NCI-H526 treated with DMSO at 0.1 percent for 48 hours (cell line): ENCODE measurements at places on chromosomes 16 and 17.

DNA sequence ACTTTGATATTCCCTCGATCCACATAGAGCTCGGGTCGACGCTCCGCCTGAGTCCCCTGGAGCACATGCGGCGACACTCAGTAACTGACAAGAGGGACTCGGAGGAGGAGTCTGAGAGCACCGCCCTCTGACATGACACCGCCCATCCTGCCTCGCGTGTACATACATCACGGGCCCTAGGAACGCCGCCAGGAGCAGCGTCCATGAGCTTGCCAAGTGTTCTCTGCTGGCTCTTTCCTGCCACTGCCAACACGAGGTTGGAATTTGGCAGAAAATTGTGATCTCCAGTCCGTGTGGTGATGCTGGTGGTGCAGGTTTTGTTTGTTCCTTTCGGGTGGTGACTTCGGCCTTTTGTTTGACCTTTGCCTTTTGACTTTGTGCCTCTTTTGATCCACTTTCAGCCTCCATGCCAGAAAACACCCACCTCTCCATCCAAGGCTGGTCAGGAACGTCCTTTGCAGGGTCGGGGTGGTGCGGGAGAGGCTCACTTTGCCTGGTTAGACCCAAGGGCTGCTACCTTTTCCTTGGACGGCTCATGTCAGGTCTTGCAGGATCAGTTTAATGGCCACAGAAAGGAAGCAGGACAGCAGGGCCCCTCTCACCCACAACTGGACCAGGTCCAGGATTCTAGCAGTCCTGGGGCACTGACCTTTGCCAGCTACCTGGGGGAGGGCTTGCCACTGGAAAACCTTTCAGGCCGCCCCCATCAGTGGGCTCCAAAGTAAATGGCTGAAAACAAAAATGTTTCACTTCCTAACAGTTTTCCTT is 27.6 kb downstream of the ELAC2 start:
- no peak for DNase-seq

DNA sequence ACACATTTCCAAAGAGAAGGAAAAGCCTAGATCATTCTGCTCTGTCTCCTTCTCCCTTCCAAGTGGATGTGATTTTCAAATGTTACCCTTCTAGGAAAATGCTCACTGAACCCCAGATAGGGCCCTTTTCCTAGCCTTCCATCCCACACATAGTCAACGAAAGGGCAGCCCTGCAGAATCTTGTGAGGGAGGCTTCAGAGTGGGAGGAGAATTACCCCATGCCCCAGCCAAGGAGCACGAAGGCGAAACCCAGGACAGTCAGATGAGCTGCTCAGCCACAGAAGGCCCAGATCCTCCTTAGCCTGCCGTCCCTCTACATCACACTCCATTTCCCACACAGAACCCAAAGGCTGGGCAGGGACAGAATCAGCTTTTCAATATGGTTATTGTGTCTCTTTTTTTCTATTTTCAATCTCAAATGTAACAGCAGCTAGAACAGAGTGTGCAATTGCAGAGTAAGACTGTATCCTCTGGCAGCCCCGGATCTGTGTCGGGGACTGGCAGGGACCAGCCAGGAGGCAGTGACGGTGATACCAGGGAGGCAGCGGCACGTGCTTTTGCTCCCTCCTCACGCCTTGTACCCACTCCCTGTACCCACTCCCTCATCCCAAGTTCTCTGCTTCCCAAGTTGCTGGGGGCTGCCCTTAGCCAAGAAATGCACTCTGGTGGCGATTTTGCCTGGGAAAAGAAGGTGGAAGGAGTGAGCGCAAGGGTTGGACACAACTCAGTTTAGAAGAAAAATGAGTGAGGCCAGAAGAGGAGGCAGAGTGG is 3.7 kb upstream of the SDK2 start:
- DNase-seq = no peak

- no peak for DNase-seq
These were observed 10.7 kb downstream of the GFOD2 start for GRCh38 chr16:67708368-67708771.

GRCh38 chr17:74579900-74580299 is 12.2 kb downstream of the CD300LD start:
- no peak for DNase-seq

DNA sequence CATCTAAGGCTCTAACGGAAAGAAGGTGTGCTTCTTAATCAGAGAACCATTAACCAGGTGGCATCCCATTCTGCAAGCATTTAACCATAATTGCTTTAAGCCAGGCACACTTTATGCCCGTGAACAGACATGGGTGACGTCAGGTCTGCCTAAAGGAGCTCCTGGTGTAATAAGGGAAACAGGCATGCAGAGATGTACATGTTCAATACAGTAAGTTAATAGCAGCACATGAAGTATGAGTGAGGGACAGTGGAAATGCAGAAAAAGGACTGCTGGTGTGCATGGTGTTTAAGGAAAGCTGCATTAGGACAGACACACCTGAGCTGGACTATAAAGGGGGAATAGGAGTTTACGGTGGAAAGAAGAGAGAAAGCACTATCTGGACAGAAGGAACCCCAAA is 18.6 kb downstream of the DYNLRB2 start:
- DNase-seq = no peak

DNA sequence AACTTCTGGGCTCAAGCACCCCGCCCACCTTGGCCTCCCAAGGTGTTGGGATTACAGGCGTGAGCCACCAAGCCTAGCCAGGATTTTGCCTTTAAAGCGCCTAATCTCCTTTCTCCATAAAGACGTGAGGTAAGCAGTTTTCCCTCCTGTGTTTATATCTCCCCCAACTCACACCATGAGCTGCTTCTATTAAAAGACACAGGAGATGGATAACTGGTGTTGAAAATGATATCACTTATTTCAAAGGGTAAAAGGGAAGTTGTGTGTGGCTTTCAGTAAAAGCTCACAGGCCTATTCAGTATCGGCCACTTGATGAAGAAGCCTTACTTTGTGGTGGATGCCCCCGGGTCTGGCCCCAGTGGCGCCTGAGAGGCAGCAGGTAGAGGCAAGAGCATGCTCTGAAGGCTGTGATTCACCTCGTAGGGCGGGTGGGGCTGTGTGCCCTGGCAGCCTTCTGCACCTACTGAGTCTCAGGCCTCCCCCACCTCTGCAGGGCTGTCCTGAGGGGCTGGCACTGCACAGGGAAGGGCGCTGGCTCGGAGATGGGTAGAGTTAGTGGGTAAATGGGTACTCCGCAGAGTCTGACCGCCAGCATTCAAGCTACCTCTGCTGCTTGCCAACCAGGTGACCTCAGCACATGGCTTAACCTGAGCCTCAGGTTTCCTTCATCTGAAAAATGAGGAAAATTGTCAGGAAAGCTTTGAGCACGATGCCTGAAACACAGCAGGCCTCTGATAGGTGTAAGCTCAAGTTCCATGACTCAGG is 146.8 kb downstream of the CLEC16A start:
- no peak for DNase-seq

DNA sequence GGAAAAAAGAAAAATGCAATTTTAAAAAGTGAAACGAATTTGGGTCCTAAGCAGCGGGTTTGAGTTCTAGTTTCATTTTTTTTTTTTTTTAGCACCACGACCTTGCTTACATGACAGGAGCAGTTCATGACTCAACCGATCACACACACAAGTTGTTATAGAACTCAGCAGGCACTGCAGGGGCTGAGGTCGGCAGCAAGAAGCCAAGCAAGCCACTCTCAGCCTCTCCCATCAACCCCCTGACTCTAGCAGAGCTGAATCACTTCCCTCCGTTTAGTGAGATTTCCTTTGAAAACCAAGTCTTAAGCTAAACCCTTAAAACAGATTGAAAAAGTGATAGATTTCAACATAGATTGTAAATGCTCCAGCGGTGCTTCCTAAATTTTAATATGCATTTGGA is 520.8 kb downstream of the HAPSTR1 start:
- DNase-seq = no peak

GRCh38 chr16:51326131-51326856 is 175.2 kb upstream of the SALL1 start:
- no peak for DNase-seq

DNA sequence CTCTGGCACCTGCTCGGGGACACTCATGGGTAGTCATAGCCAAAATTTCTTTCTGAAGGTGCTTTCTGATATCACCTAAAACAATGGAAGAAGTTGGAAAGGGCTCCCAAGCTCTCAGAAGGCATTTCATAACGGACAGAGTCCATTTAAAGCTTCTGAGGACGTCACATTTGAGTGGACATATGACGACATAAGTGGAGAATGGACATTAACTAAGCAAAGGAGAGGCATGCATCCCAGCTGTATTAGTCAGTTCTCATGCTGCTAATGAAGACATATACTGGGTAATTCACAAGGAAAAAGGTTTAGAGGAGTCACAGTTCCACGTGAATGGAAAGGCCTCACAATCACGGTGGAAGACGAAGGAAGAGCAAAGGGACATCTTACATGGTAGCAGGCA is 260.2 kb upstream of the DYNLRB2 start:
- DNase-seq = no peak

DNA sequence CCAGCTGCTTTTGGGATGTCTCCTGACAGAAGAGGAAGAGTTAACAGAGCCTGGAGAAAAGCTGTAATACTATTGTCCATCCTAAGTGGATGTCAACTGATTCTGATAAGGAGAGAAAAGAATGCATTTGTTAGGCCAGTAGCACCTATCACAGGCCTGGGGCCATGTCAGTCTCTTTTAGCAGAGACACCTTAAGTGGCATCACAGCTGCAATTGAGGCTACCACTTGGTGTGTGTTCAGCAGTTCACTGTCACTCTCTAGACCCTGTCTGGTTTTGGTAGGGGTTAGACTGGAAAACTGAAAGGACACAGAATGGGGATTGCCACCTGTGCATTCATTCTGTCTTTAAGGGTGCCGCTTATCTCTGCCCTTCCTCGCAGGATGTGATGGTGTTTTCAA is 42.0 kb downstream of the PSMD12 start:
- DNase-seq = no peak

DNA sequence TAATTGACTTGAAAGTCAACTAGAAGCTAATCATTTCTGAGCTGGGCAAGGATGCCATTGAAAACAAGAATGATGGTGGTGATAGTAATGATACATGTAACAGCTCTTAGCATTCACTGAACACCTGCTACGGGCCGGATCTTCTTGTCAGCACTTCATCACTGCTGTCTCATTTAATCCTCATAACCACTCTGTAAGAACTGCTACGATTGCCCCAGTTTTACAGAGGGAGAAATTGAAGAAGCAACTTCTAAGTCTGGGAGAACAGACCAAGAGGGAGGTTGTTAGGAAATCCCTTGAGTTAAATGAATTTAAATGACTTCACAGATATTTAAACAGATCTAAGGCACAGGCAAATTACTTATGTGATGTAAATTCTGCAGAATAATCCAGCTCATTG is 7.0 kb upstream of the GAN start:
- DNase-seq = no peak
